ENCODE measurements at places on chromosomes 4 and X.

DNA sequence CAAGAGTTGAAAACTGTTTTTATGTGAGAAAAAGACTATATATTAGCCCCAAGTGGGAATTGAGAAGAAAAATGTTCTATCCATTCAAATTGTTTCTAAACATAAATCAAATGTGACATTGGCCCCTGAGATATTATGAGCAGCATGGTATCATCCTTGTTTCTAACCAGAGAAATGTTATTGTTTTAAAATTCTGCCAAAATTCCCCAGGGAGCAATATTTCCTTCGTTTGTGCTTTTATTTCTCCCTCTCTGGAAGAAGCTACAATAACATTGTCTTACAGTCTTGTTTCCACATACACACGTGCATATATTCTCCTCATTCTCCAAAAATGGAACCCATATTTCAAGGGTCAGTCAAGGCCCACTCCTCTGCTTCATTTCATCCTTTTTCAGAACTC is 46.7 kb downstream of the MAGEB17 start:
- DNase-seq, result no peak

DNA sequence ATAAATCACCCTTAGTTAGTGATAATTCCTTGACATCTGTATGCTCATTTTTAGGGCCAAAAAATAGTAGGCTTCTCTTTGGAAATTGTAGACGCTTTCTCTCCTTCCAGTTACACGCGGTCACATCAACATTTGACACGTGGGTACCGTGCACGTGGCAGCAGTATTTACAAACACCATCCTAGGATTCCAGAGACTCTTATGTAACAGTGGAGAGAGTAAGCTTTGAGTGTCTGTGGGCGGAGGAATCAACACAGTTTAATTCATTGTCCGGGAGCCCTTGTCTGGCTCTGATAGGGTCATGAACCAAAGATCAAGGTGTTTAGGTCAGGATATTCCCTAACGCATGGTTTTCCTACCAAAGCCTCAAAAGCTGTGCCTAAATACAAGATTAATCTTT is 12.2 kb downstream of the TET2 start:
- no peak for DNase-seq

DNA sequence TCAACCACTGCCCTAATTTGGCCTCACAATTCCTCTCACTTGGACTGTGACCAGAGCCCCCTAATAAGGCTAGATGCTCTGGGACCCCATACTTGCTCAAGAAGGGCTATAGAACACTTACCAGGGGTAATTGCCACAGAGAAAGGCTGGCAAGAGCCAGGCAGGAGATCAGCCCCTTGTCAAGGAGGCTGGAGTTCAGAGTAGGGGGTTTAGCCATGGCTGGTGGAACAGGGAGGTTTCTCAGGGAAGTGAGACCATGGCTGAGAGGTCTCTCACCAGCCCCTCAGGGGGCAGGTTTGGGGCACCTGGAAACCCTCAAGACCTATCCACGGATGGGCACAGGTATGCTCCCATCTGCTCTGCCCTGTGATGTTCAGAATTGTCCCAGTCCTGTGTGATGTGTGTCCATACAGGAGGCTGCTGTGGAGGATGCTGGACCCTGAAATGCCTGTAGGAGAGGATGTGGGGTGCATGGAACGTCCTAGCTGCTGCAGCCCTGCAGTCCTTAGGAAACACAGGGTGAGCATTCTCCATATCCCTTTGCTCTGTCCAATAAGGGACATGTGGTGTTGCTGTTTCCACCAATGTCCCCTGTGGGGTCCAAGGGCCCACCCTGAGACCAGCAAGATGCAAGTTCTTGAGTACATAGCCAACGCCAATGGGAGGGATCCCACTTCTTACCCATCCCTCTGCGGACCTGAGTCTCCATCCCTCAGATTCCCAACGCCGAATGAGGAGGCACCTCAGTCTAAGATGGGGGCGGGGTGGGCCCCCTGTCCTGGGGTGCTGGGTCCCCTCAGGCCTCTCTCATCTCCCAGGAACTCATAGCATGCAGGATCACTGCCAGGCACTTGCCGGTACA is 16.4 kb upstream of the HSFX1 start:
- no peak for DNase-seq

- peak; percentile 14 for DNase-seq
Observed at GRCh38 chrX:153885968-153886903, at the start of gene L1CAM. Gene L1CAM (minus strand): TSS chrX:153886173. CDS start chrX:153875836, 10,337 bp downstream.

- DNase-seq, result no peak
Observed at GRCh38 chrX:11426712-11427452, 133.7 kb downstream of the AMELX start.

DNA sequence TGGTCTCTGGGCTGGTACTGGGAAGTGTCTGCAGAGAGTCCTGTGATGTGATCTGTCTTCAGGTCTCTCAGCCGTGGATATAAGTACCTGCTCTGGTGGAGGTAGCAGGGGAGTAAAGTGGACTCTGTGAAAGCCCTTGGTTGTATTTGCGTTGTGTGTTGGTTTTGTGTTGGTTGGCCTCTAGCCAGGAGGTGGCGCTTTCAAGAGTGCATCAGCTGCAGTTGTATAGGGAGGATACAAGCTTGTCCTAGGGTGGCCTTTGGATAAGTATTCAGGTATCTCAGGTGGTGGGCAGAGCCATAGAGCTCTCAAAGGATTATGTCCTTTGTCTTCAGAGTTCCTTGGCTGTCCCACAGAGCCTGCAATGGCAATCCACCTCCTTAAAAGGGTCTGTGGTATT is 111.6 kb downstream of the MAGEB17 start:
- DNase-seq, result no peak

GRCh38 chrX:318068-318738 is 393 bp downstream of the GTPBP6 start:
- DNase-seq, result peak; percentile 95

DNA sequence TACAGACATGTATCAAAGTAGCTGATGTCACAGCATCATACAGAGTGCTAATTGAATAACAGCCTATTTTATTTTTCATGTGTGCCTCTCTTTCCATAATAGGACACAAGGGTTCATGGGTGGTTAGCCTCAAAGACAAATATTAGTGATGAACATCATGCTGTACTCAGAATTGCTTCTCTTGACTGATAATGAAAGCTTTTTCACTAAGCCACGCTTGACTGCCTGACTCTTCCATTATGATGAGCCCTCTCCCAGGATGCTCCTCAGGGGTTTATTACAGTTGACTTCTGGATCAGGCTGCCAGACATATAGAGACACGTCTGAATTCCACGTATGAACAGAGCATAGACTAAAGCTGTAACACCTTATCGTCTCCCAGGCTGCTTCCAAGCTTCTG is 2757.5 kb downstream of the PCDH7 start:
- no peak for DNase-seq

DNA sequence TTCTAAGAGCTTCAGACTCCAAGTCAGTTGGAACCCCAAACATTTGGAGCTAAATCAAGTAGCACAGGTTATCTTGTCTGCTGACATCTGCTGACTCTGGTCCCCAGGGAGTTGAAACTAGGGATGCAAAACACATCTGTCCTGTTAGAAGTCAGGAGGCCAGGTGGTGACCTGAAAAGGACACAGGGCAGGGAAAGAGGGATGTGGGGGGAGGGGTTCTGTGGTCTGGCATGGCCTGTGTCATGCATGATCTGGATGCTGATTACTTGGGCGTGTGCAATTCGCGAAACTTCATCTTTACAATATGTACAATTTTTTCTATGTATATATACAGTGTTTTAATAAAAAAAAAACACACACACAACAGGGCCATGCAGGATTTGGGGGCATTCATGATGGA is 55.3 kb downstream of the FHDC1 start:
- no peak for DNase-seq

DNA sequence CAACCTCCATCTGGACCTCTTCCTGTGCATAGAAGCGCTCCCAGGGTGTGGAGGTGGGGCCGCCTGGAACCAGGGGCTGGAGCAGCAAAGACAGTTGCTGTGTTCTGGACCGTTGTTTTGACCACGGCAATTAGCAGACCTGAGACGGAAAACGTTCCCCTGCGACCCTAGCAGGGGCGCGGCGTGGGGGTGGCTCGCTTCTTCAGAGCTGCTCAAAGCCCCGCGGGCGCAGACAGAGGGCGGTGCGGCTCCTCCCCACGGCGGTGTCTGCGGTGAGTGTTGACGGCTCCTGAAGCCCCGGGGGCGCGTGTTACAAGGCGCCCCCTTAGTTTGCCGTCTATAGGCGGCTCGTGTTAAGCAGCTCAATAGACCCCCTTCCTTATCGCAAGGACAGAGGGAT is 79.2 kb downstream of the TRIML1 start:
- DNase-seq, result no peak

DNA sequence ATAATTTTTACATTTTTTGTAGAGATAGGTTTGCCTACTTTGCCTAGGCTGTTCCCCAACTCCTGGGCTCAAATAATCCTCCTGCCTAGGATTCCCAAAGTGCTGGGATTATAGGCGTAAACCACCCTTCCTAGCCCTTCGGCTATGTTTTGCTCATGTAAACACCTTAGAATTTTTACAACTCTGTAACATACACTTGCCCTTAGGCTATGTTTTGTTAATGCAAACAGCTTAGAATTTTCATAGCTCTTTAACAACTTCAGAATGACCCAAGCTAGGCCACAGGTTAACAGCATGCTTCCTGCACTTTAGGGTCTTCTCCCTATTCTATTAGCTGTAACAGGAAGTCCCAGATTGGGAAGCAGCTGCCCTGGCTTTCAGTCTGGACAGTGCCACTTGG is 24.2 kb downstream of the KLHL15 start:
- DNase-seq, result no peak

DNA sequence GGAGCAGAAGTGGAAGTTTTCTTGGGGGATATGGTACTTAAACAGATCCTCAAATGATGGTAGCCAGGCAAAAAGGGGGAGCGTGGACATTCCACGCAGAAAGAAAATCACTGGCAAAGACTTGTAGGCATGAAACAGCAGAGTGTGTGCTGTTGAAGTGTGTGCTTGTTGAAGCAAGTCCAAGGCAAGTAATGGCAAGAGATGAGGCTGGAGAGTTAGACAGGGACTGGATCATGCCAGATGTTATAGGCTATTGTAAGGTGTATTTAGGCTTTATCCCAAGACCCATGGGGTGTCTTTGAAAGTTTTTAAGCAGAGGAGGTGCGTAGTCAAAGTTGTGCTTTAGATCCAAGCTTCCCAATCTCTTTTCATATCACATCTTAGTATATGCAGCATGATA is 124.5 kb downstream of the MBNL3 start:
- DNase-seq, result no peak

GRCh38 chrX:73977542-73978169 is 326.3 kb upstream of the ZCCHC13 start:
- no peak for DNase-seq

GRCh38 chr4:113684534-113685091 is 76.9 kb downstream of the CAMK2D start:
- DNase-seq, result no peak

- peak; percentile 29 for DNase-seq
Observed at GRCh38 chr4:1347410-1347864, 429 bp downstream of the UVSSA start.

GRCh38 chr4:122012735-122013134 is 60.9 kb upstream of the TRPC3 start:
- no peak for DNase-seq

- no peak for DNase-seq
Observed at GRCh38 chrX:129559783-129560182, 19.7 kb downstream of the OCRL start.

- DNase-seq, result no peak
Observed at GRCh38 chrX:40546870-40547269, 33.9 kb upstream of the ATP6AP2 start.

GRCh38 chr4:525660-526059 is 26.6 kb downstream of the PIGG start:
- DNase-seq, result no peak

DNA sequence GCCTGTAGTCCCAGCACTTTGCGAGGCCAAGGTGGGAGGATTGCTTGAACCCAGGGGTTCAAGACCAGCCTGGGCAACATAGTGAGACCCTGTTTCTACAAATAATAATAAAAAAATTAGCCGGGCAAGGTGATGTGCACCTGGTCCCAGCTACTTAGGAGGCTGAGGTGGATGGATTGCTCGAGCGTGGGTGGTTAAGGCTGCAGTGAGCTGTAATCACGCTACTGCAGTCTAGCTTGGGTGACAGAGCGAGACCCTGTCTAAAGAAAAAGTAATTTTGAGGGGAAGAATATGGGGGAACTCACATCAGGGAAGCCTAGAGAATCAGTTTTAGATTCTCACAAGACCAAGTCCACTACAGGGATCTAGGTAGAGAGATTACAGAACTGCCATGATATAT is 28.9 kb upstream of the LCORL start:
- no peak for DNase-seq

DNA sequence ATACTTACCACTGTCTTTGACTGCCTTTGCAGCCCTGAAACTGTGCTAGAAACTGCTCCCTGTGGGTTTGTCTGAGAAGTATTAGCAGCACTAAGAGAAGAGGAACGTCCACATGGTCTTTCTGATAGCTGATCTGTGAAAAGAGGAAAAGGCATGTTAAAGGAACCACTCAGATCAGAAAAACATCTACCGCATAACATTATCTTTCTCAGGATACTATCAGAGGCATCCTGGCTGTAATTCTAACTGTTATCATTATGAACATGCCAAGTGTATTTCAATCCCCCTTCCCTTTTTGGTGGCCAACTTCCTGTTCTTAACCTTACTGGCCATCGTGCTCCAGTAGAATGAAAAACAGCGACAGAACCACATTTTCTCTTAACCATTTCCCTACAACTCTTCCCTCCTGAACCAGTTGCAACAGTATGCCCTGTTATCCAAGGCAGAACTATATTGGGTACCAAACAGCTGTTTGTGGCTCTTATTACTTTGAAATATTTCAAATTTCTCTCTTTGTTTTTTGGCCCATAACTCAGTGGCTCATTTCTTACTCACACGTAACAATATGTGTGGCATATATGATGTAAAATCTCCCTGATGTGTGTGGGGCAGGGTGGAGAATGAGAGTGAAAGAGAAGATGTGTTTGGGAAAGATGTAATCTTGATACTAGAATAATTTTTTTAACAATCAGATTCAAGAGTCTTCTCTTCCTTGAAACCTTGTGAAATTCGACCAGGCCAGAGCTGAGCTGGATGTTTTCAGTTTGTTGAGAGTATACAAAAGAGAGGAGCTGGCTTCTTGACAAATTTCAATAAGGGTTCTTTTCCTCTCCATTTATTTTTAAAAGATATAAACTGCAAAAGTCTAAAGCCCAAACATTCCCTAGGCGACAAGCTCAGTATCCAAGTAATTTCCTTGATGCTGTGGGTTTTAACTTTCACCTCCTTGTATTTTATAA is 35.2 kb downstream of the ARHGEF6 start:
- no peak for DNase-seq

DNA sequence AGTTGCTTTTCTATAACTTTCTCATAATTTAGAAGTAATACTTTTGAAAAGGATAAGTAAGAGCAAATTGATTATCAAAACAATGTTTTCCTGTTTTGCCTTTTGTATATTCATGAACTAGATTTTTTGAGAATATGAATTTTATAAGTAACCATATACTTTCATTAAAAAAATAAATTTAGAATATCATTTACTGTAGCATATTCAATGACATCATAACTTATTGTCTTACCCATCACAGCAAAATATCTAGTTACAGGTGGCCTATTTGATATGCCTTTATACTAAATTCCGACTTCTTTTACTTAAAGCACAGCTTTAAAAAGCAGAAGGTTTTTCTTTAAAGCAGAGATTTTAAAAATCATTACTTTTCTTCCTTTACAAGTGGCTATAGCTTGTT is 20.1 kb downstream of the BLTP1 start:
- DNase-seq, result no peak

Data from stimulated activated CD4-positive, alpha-beta T cell treated with anti-CD3 and anti-CD28 coated beads, TNF-alpha, amount 100 ng/mL, for 1 hour (primary cell).